ENCODE measurements at places on chromosomes 1 and 21. TPM values are rescaled to one million over a fixed set of nuclear protein-coding genes. Genes with fewer than 3 reads are reported as not detected.

BRDT gene
- 0.36 TPM for polyA plus RNA-seq

FAM177B gene
- polyA plus RNA-seq: 0.35 TPM

GRCh38 chr1:153921803-153922075, 1.0 kb downstream of the GATAD2B start:
- no peak for DNase-seq

GRCh38 chr1:228786361-228787129, 51.3 kb downstream of the RHOU start:
- no peak for DNase-seq

DNA sequence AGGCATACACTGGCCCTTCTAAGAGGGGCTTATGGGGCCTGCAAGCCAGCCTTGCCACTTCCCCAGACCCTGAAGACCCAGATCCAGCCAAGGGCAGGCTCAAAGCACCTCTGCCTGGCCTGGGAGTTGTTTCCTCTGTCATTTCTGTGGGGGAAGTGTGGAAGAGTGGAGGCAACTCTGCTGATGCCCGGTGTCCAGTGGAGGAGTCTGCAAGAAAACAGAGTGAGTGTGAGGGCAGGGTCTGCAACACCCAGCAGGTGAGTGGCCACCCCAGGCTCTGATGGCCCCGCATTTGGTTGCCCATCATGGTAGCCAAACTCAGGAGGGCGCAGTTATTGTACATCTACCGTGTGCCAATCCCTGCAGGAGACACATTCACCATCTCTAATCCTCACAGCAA, 8.4 kb downstream of the CLEC20A start:
- no peak for DNase-seq

DNA sequence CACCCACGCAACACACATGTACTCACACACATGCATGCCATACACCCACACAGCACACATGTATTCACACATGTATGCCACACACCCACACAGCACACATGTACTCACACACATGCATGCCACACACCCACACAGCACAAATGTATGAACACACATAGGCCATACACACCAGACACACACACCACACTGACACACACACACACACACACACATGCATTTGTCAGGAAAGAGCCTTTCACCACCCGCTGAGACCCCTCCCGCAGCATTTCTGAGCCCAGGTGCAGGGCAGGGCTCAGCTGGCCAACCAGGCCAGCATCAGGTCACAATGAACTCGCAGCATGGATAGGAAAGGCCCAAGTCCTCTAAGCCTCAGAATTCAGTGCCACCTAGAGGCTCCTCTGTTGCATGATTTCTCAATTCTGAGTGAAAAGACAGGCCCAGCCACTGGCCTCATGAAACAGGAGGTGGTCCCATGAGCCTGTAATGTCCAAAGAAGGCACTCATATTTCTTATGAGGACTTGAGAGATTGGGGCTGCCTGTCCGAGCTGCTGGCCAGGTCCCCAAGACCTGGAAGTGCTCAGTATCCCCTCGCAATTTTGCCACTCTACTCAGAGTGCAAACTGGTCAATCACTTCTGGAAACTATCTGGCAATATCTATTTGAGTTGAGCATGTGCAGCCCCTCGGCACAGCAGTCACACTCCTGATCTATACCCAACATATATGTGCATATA, 57.3 kb downstream of the PSMG1 start:
- DNase-seq: no peak
